ENCODE measurements at places on chromosomes 6 and 20.
A peak's percentile ranks its signal among the peaks of the same experiment; 100 is the strongest.

- DNase-seq: peak; percentile 74
Measured at GRCh38 chr20:62860924-62861691, 514 bp downstream of the TCFL5 start.

DNA sequence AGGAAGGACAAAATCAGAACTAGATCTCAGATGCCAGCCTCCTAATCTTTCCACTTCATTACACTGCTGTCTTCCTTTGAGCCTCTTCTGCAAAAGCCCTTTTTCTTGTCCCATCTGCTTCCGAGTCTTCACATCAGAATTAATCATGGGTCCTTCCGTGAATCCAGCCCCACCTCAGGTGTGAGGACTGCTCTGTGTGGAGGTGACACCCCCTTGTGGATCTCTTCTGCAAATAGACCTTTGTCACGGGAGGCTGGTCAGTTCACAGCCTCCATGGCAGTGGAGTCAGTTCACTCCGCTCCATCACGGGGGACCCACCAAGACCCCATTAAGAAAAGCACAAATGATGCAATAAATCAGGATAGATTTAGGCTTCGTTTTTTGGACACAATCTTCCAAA is 171.1 kb downstream of the ADAT2 start:
- peak; percentile 17 for DNase-seq

DNA sequence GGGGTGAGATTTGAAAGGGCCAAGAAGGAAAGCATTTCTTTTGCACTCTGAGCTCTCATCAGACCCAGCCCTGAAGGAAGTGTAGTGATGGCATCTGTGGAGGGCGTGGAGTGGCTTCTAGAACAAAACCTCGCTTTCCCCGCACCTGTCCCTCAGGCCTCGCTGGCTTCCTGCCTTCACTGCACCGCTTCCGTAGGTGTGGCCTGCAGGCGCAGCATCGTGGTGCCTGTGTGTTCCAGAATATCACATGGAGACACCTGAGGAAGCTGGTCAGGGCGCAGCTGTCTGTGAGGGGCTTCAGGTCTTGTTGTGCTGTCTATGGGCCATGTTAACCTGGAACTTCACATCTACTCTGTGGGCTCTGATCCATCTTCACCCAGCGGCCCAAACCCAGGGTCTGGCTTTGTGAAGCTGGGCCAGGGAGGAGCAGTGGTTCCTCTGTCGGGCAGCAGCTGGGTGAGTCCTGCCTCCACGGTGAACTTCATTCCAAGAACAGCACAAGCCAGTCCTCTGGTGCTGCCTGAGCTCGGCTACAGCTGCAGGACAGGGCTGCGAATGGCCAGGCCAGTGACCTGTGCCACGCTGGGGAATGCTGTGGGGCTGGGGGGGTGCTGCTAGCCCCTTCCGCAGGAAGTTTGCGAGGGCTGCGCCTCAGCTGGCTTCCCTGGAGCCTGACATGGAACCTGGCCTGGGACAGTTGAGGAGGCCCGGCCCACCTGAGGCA is 40.9 kb downstream of the DSTN start:
- DNase-seq: no peak

DNA sequence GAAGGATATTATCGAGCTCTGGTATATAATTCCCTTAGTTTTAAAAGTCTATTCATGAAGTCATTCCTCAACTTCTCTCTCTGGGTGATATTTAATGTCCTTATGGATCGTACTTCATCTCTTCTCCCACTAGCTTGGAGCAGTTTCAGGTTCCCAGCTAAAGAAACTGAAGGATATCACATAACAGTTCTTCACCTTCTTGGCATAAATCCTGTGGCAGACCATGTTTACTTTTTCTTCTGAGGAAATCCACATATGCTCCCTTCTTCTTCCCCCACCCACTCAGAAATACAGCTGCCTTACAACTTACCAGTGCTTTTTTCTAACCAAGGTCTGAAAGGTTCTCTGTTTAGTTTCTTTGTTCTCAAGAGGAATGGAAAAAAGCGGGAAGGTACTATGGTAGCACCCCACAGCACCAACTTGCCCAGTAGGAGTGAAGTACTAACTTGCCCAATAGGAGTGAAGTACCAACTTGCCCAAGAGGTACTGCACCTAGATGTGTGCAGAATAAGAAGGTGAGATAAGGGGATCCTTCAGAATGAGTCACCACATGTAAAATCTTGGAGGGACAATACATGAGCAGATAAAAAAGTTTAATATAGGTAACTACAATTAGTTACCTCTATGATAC is 53.1 kb downstream of the TSPYL4 start:
- no peak for DNase-seq

- DNase-seq: no peak
Measured at GRCh38 chr6:164693944-164694343, 615.5 kb downstream of the C6orf118 start.

DNA sequence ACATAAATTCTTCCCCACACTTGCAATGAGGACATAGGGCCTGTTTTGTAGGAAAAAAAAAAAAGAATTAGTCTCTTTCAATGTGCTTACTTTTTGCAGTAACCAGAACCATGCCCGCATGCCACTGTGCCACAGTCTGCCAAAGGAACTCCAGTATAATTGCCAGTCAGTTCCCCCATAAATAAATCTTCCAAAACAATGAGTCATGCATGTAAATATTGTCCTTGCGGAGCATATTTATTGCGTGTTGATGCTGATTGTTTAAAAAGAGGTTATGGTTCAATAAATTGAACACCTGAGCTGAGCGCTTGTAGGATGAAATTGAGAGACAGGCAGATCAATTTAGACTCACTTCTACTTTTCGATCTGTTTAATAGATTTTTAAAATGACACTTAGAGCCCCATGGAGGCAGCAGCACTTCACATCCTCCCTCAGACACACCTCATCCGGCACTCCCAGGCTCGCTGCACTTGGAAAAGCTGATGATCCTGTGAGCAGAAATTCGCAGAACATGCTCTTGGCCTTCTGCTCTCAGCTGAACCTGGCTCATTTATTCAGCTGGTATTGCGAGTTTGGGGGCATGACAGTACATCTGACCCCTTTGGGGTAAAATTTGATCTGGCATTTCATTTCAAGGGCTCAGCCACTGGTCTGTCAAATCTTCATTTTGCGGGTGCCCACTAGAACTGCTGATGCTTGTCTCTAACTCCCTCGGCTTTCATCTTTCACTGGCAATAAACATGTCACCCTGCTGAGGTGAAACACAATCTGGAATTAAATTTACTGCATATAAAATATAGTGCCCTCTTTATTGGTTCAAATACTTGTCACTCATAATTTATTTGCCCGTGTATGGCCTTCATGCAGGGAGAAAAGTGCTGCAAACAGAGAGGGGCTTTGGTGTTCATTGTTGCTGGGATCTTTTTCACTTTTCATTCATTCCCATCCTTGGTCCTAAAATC is 371.1 kb upstream of the POU3F2 start:
- no peak for DNase-seq

Measured in NCI-H526 (cell line).